ENCODE measurements at places on chromosomes 12 and 14.

GRCh38 chr14:82854901-82855300, 1321.2 kb upstream of the SEL1L start:
- DNase-seq, result no peak

DNA sequence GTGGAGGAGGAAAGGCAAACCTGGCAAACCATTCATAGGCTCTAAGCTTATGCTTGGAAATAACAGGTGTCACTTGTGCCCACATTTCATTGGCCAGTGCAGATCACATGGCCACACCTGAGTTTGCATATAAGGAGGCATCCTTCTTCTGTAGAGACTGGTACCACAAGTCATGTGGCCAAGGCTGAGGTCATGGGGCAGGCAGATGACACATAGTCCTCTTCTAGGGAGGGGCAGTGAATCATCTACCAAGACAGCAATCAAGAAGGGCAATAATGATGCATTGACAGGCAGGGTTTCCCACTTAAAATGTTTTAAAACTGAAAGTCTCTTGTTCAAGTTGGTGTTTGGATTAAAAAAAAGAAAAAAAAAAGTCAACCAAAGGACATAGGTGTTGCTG, 77.3 kb downstream of the DAAM1 start:
- DNase-seq, result peak; percentile 49

DNA sequence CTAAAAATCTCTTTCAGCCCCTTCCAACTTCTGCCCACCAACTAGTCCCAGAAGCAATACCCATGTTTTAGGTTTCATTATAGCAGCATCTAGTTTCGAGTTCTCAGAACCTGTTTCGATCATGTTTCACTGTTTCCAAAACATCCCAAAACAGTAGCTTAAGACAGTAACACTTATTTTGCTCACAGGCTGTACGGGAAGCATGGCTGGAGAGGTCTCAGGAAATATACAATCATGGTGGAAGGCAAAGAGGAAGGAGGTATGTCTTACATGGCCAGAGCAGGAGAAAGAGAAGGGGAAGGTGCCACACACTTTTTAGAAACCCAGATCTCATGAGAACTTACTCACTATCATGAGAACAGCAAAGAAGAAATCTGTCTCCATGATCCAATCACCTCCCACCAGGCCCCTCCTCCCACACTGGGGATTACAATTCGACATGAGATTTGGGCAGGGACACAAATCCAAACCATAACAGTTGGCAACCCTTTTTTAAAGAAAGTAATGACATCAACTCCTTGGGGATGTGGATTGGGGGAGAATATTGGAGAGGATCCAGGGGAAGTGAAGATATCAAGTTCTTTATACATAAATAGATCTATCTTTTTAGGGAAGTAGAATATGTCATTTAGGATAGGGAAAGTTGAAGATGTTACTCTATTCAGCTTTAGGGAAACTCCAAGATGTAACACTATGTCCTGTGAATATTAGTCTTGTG, 269.9 kb upstream of the PLEKHG7 start:
- DNase-seq, result no peak

- no peak for DNase-seq
Observed at GRCh38 chr14:67566908-67567307, 33.2 kb downstream of the PIGH start.

DNA sequence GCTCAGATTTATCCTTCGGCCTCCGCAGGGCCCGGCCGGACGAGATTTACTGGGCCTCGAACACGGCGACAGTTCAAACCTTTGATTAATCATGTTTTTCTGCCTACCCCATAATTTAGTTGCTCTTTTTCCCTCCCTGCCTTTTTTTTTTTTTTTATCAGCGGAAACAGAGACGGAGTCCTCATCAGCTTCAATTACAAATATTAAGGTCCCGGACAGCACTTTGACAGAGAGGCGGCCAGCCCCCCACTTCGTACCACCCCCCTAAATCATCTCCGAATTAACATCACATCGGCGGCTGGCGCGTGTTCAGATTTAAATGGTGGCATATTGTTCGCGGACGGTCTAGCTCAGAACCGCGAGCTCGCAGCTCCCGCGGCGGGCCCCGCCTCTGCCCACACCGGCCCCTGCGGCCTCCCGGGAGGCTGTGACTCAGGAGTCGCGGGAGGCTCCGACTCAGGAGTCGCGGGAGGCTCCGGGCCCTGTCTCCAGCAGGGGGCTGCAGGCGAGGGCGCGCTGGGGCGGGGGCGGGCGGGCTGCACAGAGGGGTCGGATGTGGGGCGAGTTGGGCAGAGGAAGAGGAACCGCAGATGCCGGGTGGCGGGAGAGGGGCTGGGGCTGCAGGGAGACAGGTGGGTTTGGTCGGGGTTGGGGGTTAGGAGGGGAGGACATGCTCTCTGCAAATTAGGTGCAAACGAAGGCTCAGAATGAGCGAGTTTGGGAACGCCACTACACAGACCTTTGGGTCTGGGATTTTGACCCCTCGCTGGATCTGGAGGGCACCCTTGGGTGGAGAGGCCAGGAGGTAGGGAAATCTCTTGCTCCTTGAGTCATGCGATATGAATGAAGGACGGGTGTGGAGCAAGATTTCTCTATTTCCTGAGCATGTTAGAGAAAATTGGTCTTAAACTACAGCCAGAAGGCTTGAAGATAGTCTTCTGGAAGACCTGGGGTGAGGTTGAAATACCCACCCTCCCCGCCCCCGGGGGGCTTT, 19.6 kb upstream of the ATP5MC2 start:
- peak; percentile 60 for DNase-seq
